Aorta (tissue), 5 donors: ENCODE measurements at places on chromosomes 12 and 14. TPM values are rescaled to one million over a fixed set of nuclear protein-coding genes. Genes with fewer than 3 reads are reported as not detected.

GRCh38 chr14:91636604-91637003 lies 95.3 kb downstream of the CATSPERB start:
- no peaks in the 10 kb centered on the region for H3K27me3 ChIP-seq
- H3K36me3 ChIP-seq: no peaks in the 10 kb centered on the region
- no peak for DNase-seq
- H3K4me1 ChIP-seq: no peaks in the 10 kb centered on the region

KRT75 gene
- not detected for total RNA-seq

AMHR2 gene
- not detected for total RNA-seq

DNA sequence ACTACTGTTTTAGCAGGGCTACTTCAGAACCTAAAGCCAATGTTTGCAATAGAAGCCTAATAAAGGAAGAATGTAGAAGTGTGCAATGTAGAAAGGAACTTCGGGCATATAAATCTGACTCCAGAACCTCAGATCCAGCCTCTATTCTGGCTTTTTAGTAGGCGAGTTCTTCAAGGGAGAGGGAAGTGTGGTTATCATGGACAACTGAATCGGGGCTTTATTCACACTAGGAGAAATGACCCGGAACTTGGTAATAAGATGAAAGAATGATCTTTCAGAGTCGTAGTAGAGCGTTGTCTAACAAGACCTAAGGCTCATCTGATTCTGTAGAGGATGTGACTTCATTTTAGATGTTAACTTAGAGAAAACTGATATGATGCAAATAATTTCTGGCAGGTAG lies 72.9 kb downstream of the CRADD start:
- no peak for DNase-seq
- H3K4me3 ChIP-seq: no peak overlapping the region
- no peak overlapping the region for H3K27ac ChIP-seq

DNA sequence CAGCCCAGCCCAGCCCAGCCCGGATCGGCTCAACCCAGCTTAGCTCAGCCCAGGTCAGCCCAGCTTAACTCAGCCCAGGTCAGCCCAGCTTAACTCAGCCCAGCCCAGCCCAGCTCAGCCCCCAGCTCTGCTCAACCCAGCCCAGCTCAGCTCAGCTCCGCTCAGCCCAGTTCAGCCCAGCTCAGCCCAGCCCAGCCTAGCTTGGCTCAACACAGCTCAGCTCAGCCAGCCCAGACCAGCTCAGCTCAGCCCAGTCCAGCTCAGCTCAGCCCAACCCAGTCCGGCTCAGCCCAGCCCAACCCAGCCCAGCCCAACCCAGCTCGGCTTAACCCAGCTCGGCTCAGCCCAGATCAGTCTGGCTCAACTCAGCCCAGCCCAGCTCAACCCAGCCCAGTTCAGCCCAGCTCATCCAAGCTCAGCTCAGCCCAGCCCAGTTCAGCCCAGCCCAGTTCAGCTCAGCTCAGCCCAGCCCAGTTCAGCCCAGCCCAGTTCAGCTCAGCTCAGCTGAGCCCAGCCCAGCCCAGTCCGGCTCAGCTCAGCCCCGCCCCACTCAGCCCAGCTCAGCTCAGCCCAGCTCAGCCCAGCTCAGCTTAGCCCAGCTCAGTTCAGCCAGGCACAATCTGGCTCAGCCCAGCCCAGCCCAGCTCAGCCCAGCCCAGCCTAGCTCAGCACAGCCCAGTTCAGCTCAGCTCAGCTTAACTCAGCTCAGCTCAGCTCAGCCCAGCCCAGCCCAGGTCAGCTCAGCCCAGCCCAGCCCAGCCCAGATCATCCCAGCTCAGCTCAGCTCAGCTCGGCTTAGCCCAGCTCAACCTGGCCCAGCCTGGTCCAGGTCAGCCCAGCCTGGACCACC lies 331.7 kb downstream of the TMEM121 start:
- DNase-seq: peak; percentile 43
- no peaks in the 10 kb centered on the region for H3K27me3 ChIP-seq
- no peak overlapping the region for H3K27ac ChIP-seq

DNA sequence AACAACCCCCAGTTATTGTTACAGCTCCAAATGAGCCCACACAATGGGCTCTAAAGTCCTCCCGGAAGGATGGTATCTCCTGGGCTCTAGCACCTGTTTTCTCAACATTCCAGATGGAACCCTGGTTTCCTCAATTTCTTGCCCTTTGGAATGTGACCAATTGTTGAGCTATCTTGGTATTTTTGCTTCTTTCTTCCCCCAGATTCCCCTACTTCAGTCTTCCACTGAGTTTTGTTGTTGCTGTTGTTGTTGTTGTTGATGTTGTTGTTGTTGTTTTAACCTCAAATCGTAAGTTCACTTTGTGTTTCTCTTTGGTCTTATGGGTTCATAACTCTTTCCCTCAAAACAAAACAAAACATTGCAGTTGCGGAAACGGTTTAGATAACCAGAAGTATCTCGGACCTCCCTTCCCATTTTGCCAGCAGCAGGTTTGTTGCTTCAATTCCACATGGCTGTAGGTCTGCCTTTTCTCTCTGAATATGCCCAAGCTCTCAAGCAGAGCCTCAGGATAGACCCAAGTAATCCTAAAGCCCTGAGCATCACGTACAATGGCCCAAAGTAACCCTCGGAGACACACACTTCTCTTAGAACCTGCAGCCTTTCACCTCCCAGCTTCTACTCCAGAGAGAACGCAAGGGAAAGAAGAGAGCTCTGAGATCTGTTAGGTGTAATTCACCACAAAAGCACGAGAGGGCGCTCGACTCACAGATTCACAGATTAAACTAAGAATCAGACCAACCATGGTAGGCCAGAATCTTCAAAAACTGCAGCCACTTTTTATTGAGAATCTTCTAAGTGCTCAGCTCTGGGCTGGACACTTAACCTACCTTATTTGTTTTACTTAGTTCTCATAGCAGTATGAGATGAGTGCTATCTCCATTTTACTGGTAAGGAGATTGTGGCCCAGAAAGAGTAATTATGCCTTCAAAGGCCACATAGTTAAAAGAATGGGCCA lies 1.0 kb upstream of the DDX23 start:
- H3K4me1 ChIP-seq: no peaks in the 10 kb centered on the region
- no peaks in the 10 kb centered on the region for H3K36me3 ChIP-seq
- peak overlapping the region; percentile 14 for H3K4me3 ChIP-seq
- peak; percentile 87 for DNase-seq

- H3K27ac ChIP-seq: no peak overlapping the region
- no peaks in the 10 kb centered on the region for H3K4me1 ChIP-seq
- no peak overlapping the region for H3K4me3 ChIP-seq
- H3K36me3 ChIP-seq: no peaks in the 10 kb centered on the region
- H3K27me3 ChIP-seq: no peaks in the 10 kb centered on the region
Observed at GRCh38 chr12:114975640-114976310, 291.8 kb upstream of the TBX3 start.

ST8SIA1 gene
- 3.6 TPM for total RNA-seq

DNA sequence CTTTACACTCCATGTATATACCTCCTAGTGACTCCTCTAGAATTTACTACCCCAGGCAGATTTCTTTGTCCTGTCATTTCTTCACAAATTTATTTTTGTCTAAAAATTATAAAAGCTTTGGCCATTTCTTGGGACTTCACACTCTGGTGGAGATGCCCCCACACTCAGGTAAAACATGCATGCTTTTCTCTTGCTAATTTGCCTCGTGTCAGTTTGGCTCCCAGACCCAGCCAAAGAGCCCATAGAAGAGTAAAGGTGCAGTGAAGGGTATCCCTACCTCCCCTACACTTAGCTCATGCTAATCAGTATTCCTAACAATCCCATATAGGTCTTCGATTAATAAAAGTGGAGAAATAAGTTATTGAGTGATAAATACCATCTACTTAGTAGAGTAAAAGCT lies 256.5 kb upstream of the KRR1 start:
- no peak overlapping the region for H3K27ac ChIP-seq
- no peak overlapping the region for H3K4me3 ChIP-seq
- no peaks in the 10 kb centered on the region for H3K36me3 ChIP-seq

SRRM4 gene
- 0.27 TPM for total RNA-seq

- H3K4me1 ChIP-seq: no peaks in the 10 kb centered on the region
- H3K27ac ChIP-seq: no peak overlapping the region
- no peaks in the 10 kb centered on the region for H3K27me3 ChIP-seq
- no peaks in the 10 kb centered on the region for H3K36me3 ChIP-seq
Observed at GRCh38 chr12:68425998-68426397, 93.8 kb upstream of the MDM1 start.

DNA sequence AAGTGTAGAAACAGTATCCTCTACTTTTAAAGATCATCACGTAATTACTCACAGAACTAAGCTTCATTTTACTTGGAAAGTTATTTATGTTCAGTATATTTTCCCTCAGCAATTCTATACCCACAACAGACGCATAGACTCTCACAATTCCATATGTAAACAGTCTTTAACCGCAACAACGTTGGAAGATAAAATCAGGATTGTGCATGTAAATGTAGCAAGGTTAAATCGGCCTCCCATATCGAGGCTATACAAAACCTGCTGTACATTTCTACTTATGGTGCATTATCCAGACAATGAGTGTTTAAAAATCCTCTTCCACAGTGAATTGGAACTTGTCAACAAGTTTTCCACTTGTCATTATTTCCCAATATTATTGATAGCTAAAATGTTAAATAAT lies 581.1 kb downstream of the SLC16A7 start:
- H3K36me3 ChIP-seq: no peaks in the 10 kb centered on the region
- H3K4me1 ChIP-seq: no peaks in the 10 kb centered on the region
- no peaks in the 10 kb centered on the region for H3K27me3 ChIP-seq

DNA sequence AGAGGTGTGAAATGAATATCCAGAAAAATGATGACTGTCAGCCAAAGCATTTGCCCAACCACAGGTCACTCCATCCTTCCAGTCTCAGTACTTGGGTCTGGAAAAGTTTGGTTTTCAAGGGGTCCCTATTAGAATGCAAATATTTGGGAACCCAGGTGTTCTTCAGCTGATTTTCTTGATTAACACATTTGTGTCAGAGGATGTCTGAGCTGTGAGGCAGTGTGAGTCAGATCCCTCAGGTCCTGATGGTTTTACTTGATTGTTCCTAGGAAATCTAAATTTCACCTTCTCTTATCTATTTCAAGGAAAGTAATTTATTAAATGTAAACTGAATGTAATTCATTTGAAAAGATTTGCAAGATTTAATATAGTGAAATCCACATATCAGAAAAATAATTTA lies 71.5 kb downstream of the SSPN start:
- no peak for DNase-seq
- H3K27me3 ChIP-seq: no peaks in the 10 kb centered on the region
- no peak overlapping the region for H3K4me3 ChIP-seq
- no peak overlapping the region for H3K27ac ChIP-seq
- no peaks in the 10 kb centered on the region for H3K36me3 ChIP-seq
